Stimulated activated CD4-positive, alpha-beta T cell treated with anti-CD3 and anti-CD28 coated beads, Interleukin-2, amount 100 ng/mL, for 24 hours (primary cell): ENCODE measurements at places on chromosomes 2 and 18.
A peak's percentile ranks its signal among the peaks of the same experiment; 100 is the strongest.

GRCh38 chr2:40248294-40248693 is 203.6 kb downstream of the SLC8A1 start:
- no peak for DNase-seq

DNA sequence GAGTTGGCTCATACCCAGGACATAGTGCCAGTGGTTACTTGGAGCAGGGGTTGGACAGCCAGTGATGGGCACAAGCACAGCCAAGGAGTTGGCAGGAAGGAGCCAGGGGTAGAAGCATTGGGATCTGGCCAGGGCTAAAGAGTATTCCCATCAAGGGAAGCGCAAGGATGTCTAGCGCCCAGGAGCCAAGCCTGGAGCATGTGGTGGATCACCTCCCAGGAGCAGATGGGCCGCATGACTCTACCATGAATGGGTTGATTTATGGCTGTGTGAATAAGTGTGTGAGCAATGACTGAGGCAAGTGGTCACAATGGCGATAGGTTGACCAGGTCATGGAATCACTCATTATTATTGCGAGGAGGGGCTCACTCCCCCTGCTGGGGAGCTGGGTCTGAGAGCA is 111.1 kb downstream of the FHOD3 start:
- no peak for DNase-seq

DNA sequence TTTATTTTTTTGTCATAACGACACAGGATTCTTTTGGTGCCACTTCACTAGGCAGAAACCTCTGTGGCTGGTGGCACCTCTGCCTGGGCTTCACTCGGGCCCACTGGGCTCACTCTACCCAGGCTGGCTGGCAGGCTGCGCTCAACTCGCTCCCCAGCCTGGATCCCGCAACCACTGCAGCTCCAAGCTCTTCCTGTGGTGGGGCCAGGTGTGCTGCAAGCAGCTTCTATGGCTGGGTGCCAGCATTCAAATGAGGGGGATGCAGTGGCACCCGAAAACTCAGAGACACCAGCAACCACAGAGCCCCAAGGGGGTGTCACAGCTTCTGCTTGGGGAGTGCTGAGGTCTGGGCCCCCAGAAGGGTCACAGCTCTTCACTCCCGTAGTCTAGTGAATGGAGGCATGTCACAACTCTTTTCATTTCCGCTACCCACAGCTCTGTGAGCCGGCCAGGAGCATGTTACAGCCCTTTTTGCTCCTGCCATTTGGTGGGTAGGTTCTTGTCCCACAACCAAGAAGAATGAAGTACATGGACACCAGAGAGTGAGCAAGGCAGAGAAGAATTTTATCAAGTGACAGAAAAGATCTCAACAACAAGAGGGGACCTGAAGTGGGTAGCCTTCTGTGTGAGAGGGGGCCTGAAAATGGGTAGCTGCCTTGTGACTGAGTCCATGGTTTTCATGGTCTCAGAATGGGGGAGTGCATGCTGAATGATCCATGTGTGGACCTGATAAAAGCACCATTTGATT is 170.1 kb downstream of the UBR3 start:
- DNase-seq = no peak

GRCh38 chr2:160268151-160268781 is 68.2 kb upstream of the ITGB6 start:
- DNase-seq = no peak

DNA sequence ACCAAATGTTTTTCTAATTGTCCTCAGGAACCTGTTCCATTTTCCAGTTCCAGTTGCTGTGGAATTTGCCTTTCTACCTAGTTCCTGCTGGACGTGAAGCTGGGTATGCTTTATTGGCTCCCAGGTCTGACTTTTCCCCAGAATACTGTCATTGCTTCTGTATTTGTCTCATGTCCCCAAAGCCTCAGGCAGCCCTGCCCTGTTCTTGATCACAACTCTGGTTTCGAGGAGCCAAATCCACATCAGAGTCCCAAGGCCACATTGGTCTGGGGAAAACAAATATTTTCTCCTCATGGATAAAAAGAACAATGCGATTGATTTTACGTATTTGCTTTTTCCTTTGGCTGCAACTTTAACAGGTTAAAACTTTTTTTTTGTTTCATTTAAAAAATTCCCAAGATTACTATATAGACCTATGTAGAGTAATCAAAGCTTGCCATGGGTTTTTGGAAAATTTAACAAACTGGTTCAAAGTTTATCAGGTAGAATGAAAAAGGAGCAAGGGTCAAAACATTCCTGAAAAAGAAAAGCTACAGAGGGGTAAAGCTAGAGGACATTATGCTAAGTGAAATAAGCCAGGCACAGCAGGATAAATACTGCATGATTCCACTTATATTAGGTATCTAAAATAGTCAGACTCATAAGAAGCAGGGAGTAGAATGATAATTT is 85.2 kb downstream of the MDH1 start:
- no peak for DNase-seq

- DNase-seq = no peak
These were observed 39.8 kb downstream of the IMPA2 start for GRCh38 chr18:12021077-12021476.

GRCh38 chr2:84283506-84283905 is 175.6 kb downstream of the SUCLG1 start:
- no peak for DNase-seq

DNA sequence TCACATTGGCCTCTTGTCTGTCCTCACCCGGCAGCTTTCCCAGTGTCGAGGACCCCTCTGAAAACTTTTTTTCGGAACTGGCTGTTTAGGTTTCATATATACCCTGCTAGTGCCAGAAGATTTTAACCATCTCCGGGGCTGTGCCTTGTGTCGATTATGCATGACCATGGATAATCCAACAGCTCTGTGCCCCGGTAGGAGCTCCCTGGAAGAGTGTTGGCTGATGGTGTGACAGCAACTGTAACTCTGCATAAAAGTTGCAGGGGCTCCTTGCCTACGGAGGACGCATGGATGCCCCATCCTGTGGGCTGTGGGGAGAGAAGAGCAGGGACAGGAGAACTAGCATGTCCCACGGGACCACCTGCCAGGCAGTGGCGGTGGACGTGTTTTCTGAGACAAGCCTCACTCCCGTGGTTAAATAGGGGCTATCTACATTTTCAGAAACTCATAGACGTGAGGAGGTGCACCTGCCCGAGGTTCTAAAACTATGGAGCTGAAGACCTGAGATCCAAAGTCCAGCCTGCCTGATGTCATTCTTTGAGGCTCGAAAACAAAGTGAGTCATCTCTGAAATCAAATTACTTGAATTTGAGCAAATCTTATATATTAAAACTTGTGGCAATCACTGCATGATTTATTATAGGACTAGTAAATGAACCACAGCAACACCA is 437.2 kb upstream of the HS6ST1 start:
- no peak for DNase-seq

- no peak for DNase-seq
These were observed 70.8 kb upstream of the LPIN2 start for GRCh38 chr18:3083766-3084165.

- no peak for DNase-seq
These were observed 52.3 kb downstream of the IMPA2 start for GRCh38 chr18:12033643-12034025.

- DNase-seq = no peak
These were observed 321.9 kb upstream of the RAB12 start for GRCh38 chr18:8287196-8287885.

- DNase-seq = no peak
These were observed 19.8 kb downstream of the DTNA start for GRCh38 chr18:34729740-34730355.

GRCh38 chr2:146633159-146633558 is 1211.7 kb upstream of the ACVR2A start:
- no peak for DNase-seq

DNA sequence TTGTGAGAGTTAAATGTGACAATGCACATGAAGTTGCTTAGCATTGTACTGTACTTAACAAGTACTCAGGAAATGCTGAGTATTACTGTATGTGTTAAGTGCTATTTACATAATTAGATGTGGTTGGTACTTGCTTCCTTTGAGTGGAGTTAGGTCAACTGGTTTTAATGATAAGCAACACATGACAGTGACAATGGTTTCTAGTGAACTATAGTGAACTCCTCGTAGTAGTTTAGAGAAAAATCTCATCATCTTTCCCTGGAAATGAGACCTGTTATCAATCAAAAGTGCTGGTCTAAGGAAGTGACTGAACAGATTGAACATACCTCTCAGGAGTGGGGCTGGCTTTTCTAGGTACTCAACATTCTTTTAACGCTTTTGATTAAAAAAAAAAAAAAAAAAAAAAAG is 29.2 kb upstream of the ZDBF2 start:
- DNase-seq = no peak

GRCh38 chr18:72903033-72903432 is 35.2 kb upstream of the NETO1 start:
- no peak for DNase-seq

DNA sequence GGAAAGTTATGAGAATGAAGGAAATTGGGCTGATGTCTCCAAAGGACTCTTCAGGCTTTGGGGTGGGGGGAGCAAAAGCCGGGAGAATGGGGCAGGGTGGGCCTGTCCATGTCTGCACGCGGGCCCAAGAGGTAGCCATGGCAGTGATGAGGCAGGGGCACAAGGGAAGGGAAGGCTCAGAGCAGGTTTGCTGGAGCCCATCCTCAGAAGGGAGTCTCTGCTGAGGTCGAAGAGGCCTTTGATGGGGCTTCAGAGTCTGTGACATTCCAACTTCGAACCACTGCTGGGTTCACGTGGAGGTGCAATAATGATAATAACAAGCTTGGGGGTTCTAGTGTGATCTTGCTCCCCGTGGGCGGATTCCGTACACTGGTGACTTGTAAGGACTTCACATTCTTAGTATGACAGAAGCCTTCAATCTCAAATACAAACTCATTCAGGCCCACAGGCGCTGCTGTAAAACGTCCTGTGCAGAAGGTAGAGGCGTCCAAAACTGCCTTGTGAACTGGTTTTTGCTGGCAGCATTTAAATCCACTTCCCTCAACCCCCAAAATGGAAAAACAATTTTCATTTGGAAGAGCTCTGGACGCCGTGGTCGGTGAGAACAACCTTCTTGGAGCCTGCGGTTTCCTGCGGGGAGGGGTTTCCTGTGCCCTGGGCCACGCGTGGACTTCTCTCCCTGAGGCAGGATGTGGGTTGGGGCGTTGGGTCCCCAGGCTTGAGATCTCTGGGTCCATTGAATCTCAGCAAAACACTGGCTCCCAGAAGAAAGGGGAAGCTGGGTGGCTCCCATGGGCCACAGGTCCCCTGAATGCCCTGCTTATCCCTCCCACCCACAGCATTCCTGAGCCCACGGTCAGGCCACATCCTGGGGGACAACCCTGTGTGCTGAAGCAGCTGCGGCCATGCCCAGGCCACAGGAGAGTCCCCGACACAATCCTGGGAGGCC is 151.0 kb downstream of the TPO start:
- peak; percentile 47 for DNase-seq

DNA sequence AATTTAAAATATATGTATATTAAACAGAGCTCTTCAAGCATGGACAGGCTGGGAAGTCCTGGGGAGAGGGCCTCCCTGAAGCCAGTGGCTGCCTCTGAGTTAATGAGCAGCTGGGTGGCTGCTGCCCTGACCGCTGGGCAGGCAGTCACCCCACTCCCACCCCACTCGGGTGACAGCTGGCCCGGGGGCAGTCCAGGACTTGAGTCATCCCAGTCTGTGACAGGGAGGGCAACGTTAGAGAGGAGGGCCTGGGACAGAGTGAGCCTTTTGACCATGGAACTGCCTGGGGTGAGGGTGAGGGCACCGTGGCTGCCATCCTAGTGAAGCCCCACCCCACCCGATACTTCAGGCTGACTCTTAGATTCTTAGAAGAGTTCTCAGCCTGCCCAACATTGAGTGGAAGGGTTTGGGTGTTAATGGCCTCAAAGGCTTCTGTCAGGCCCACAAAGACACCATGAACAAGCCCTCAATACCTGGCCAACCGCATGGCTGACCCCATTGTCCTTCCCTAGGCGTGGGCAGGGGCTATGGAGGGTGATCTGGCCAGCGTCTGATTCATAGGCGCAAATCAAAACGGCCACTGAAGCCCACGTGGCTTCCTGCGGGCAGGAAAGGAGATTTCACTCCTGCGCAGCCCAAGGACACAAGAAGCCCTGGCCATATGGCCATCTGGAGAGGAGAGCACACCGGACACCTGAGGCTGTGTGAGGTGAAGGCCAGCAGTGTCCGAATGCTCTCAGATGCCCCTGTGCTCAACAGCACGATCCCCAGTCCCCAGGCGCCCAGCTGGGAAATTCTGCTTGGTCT is 47.5 kb downstream of the MRPS5 start:
- DNase-seq = no peak

DNA sequence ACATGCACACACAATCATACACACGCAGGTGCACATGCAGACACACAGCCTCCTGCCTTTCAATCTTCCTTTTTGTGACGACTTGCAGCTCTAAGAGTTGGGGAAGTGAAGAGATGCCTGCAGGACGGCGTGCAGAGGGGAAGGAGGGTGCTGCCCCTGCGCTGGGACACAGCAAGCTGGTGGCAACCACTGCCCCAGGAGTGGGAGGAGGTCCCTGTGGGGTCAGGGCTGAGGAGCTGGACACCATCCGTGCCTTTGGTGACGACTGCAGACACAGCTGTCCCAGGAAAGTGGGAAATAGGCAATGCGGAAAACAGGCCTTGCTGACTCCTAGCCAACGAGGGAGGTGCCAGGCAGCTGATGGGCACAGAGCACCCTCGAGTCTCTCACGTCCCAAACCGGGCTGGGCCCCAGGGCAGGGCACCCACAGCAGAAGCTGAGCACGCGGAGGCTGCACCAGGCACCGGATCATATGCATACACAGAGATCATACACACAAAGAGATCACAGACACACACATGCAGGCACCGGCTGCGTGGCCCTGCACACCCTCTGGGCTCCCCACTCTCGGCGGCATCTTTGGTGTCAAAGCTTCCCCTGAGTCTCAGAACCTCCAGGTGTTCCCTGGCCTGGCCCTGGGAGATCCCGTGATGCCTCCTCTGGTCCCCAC is 146.1 kb downstream of the PXDN start:
- DNase-seq = no peak

- no peak for DNase-seq
These were observed 1286.2 kb downstream of the SUCLG1 start for GRCh38 chr2:83172841-83173240.
